ENCODE measurements at places on chromosomes 6 and 20.

DNA sequence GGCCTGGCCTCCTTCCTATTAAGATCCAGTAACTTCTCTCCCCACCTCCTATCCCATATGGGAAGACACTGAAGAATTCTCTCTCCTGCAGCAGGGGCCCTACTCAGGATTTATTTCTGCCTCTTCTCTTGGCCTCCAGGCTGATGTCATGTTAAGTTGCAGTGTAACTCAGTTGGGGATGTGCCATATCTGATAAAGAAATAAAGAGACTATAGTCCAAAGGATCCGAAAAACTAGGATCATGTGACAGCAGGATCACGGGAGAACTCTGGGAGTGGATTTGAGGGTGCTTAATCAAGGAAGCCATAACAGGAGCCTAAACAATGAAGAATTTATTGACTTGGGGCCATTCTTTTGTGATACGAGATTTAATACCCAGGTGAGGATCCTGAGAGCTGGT is 38.5 kb upstream of the TGM6 start:
- DNase-seq, result no peak

DNA sequence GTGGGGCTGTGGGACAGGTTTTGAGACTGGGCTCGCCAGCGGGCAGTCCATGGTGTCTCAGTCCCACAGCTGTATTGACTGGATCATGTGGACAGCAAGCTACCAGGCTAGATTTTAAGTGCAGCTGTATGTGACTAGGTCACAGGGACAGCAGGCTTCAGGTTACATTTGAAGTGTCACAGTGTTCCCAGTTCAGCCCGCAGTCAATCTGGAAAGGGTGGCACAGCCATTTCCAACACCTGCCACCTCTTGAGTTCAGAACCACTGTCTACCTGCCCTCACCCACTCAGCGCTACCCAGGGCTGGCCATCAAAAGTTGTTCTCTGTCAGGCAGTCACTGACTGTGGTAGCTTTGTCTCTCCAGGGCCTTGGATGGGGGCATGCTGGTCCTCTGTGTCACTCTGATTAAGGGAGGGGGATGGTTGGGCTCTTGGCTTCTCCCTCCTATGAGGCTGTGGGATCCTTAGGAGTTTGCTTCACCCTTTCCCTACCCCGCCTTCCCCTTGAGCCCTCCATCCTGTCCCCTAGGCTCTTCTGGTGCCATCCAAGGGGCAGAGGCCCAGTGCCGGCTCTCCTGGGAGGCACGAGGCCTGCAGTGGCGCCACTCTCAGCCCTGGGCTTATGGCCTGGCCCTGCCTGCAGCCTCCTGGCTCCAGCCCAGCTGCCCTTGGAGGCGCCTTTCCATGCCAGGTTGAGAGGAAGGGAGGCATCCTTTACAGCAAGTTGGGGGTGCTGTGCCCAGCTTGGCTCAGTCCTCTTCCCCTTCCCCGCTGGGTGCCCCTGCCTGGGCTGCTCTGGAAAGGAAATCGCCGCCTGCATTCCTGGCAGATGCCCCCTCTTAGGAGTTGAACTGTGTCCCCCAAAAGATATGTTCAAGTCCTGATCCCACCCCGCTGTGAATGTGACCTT is 44.9 kb downstream of the PNLDC1 start:
- no peak for DNase-seq

DNA sequence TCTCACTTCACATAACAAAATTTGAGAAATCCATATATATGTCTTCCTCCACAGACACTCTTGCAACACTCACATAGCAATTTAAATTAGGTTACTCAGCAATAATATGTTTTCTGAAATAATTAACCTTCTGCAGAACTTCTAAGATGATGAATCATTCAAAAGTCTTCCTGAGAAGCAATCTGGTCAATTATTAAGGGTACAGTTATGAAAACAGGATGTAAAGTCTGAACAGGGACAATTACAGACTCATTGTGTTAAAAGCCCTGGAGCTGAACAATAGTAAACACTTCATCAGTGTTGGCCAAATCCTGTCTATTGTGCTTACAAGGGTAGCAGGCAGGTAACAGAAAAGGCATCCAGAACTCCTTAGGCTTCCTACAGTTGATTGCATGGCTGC is 75.4 kb downstream of the FILIP1 start:
- DNase-seq, result no peak

- DNase-seq, result no peak
These were observed 337.2 kb downstream of the SMOC2 start for GRCh38 chr6:168778201-168778600.

- no peak for DNase-seq
These were observed 169.6 kb downstream of the MTHFD1L start for GRCh38 chr6:151034825-151035781.

DNA sequence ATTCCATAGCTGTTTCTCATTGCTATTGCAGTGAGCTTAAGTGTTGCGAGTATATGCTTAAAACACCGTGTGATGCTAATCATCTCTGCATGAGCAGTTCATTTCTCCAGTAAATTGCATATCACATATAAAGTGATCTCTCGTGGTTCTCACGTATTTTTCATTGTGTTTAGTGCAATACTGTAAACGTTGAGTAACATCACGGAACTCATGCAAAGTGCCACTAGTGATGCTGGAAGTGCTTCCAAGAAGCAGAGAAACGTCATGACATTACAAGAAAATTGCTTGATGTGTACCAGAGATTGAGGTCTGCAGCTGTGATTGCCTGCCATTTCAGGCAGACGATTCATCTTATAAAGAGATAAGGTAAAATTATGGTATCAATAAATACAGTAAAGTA is 830.4 kb downstream of the GRIK2 start:
- no peak for DNase-seq

- DNase-seq, result peak; percentile 37
These were observed 83.8 kb upstream of the ELOVL5 start for GRCh38 chr6:53432318-53433161.

DNA sequence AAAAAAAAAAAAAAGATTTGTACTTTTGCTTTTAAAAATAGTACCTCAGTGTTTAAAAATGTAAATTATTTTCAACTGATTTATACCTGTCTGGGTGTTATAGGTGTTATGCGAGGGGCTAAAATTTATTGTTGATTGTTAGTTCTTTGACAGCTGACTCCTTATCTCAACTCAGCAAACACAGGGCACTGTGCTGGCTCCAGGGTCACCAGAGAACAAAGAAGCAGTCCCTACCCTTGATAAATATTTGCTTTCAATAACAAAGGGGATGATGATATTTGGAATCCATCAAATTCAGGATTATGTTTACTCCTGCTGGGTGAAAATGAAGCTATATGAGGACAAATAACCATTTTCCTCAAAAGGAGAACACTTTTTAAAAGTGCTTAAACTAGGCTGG is 34.2 kb upstream of the KAT14 start:
- no peak for DNase-seq

DNA sequence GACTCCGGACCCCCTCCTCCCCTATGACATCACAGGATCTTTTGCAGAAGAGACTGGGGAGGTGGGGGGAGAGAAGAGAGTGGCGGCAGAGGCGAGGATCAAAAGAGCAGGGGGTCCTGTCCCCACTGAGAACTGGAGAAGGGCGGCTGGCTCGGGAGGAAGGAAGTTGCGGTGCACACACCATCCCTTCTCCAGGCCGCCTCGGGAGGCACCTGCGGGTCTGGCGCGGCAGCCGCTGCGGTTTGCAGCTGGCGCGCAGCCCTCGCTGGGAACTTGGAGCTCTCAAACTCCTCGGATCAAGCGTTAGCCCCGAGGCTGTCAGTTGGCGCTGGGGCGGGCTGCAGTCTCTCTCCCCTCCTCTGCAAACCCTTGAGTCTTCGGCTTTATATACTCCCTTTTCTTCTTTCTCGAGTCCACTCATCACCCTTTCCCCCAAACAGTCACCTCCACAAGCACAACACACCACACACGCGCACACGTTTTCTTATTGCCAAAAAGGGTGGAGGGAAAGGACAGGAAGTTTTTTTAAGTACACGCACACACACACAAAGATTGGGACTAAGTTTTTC is 180.7 kb downstream of the TBXT start:
- DNase-seq, result no peak

GRCh38 chr6:170456886-170457698 is 96.0 kb downstream of the PSMB1 start:
- DNase-seq, result no peak

DNA sequence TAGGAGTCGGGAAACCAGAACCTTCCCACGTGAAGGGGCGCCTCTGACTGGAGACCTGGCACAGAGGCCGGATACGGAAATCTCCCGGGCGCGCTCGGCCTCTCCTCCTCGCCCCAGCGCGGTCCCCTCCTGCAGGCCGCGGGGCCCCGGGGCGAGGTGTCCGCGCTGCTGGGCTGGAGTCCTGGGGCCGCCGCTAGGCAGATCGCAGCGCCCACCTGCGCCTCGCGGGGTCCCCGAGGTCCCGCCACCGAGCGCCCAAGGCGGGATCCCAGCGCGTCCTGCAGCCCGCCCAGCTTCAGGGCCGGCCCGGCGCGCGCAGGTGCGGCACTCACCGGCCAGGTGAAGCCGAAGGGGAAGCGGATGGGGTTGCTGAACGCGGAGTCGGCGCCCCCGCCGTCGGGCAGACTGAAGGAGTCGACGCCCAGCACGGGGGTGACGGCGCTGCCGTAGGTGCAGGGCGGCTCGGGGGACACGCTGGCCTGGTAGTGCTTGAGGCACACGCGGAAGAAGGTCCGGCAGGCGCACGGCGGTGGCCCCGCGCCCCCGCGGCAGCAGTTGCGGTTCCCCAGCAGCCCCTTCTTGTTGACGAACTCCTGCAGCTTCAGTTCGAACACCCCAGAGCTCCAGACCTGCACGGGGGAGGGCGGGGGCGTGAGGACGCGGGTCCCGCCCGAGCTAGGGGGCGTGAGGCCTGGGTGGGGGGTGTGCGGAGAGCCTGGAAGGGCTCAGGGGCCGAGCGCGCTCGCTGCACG is 1.5 kb downstream of the DLL1 start:
- no peak for DNase-seq

DNA sequence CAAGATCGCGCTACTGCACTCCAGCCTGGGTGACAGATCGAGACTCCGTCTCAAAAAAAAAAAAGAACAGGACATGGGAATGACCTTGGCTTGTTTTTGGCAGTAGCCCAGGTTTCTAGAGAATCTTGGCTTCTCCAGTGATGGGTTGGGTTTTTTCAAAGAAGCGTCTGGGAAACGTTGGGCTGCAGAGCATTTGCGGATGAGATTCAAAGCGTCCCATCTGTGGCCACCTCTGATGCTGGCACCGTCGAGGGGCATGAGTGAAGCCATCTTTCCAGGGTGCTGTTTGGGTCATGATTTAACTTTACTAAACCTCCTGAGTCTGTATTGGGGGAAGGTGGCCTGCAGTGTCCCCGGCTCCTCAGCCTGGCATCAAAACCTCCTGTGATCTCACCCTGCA is 43.2 kb upstream of the SRF start:
- no peak for DNase-seq

- no peak for DNase-seq
These were observed 691 bp downstream of the ASF1A start for GRCh38 chr6:118894425-118895260.

- DNase-seq, result peak; percentile 72
These were observed 60.0 kb downstream of the TRIM27 start for GRCh38 chr6:28863604-28864325.

GRCh38 chr6:106113256-106113959 is 27.3 kb downstream of the PRDM1 start:
- DNase-seq, result no peak

- DNase-seq, result no peak
These were observed 118.8 kb downstream of the CDKAL1 start for GRCh38 chr6:20653085-20653479.

- DNase-seq, result no peak
These were observed 35.6 kb upstream of the ZBP1 start for GRCh38 chr20:57655809-57656155.

- no peak for DNase-seq
These were observed 213.0 kb upstream of the SUPT3H start for GRCh38 chr6:45590696-45591184.

DNA sequence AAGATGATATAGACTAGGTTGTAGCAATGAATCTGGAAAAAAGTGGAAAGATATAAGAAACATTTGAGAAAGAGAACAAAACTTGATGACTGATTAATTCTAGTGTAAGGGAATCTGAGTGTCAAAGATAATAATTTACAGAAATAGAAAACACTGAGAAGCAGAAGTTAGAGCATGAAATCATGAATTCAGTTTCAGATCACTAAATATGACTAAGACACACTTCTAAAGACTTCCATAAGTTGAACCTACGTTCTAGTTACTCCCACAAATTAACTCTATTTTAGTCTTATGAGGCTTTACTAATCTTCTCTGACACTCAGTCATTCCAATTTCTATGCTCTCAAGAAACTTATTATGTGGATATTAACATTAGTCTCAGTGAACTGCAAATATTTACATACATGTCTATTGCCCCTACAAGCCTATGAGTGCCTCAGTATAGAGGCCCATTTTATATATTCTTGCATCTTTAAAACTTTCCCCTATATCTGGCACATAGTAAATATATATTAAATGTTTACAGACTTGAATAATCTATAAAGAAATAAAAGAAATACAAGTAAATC is 30.4 kb downstream of the IBTK start:
- DNase-seq, result no peak

DNA sequence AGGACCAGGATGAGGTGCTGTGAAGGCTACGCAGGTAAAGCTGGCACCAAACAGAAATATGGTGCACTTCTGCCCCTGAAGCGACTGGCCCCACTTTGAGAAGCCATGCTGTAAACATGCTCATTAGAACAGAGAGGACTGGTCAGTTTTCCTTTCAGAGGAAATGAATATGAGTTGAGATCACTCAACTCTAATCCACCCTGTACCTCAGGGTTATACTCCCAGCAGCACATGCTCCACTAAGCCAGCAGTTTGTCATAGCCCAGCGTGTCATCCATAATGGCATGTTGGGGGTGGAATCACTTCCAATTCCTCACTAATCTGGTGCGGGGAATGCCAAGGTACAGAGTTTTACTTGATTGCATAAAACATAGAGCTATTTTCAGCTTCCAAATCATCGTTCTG is 98.1 kb downstream of the HIVEP2 start:
- DNase-seq, result peak; percentile 61

- no peak for DNase-seq
These were observed 22.5 kb downstream of the NCOA3 start for GRCh38 chr20:47524015-47524784.
